ENCODE measurements at places on chromosomes 11 and 22.
A peak's percentile ranks its signal among the peaks of the same experiment; 100 is the strongest.

DNA sequence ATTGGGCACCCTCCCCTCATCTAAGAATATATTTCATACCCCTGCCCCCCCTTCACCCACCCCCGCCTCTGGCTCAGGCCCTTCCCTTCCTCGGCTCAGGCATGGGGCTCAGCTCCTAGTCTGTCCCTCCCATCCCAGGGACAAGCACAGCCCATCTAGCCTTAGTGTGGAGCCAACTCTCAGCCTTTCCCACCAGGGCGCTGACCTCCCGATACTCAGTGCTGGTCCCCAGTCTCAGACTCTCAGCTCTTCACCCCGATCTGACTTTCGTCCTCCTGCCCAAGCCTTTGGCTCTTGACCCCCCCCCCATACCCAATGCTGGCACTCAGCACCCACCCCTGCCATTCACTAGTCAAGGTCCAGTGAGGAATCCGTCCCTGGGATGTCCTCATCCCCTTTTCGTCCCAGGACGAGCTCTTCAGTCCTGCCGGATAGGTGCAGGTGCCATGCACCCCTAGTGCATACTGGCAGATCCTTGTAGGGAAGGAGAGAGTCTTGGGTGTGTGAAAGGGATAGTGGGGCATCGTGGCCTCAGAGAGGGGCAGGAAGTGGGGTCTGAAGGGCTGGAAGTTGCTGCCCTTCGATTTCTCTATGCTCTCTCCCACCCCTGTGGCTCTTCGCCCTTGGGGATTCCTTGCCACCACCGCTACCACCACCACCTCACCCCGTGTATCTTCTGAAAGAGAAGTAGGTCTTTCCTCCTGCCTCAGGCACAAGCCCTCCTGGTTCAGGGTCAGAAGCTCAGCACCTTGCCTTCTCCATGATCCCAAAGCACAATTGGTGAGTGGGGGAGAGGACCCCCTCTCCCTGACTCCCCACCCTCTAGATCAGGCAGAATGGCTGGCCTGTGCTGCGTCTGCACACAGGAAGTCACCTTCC, 2.4 kb downstream of the TPBGL start:
- peak; percentile 52 for DNase-seq

DNA sequence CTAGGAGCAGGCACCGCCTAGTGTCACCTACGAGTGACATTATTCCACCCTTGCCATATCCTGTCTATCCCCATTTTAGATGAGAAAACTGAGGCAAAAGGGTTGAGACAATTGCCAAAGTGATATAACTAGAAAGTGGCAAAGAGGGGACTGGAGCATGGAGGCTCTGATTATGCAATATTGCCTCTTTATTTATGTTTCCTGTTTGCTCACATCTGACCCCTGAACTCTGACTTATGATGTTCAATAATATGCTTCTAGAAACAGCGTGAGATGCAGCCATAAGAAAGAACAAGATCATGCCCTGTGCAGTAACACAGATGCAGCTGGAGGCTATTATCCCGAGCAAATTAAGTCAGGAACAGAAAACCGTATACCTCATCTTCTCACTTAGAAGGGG, 7.7 kb downstream of the ELF5 start:
- DNase-seq = no peak

GRCh38 chr22:17120281-17120680, 879 bp downstream of the TMEM121B start:
- peak; percentile 95 for DNase-seq

GRCh38 chr11:2926611-2927051, 2.6 kb downstream of the PHLDA2 start:
- peak; percentile 76 for DNase-seq

- no peak for DNase-seq
Observed at GRCh38 chr22:36097880-36098279, 62.7 kb downstream of the APOL3 start.

- no peak for DNase-seq
Observed at GRCh38 chr11:7257724-7258123, 6.0 kb downstream of the SYT9 start.

Data from osteoblast (primary cell).